Stimulated activated naive CD8-positive, alpha-beta T cell treated with anti-CD3 and anti-CD28 coated beads, Interleukin-15, amount 100 ng/mL, for 72 hours (primary cell): ENCODE measurements at places on chromosomes 1 and 21.

- no peak for DNase-seq
These were observed 1.1 kb upstream of the GNG12 start for GRCh38 chr1:67834246-67834877.

GRCh38 chr21:40146216-40146837 is 279.1 kb downstream of the PCP4 start:
- DNase-seq, result no peak

DNA sequence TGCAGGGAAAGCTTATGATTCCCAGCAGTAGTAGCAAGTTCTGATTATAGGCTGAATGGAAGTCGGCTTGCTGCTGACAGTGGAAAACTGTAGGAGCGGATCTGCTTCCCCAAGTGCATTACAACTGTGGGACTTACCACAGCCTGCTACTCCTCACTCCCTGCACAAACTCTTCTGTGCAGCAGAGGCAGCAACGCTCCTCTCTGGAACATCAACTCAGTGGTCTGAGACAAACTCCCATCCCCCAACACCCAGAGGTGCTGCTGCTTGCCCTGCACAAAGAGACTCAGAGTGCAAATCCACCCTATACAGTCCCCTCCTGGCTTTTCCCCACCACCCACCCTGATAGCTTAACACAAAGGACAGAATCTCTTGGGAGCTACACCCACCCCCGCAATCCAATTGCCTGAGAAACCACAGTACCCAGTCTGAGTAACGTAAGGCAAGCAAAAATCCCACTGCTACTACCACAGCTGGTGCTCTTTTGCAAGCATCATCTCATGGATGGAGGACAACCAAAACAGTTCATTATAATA is 1455.2 kb downstream of the AMY1C start:
- no peak for DNase-seq

GRCh38 chr21:26834181-26834905 is 10.9 kb downstream of the ADAMTS1 start:
- DNase-seq, result no peak

DNA sequence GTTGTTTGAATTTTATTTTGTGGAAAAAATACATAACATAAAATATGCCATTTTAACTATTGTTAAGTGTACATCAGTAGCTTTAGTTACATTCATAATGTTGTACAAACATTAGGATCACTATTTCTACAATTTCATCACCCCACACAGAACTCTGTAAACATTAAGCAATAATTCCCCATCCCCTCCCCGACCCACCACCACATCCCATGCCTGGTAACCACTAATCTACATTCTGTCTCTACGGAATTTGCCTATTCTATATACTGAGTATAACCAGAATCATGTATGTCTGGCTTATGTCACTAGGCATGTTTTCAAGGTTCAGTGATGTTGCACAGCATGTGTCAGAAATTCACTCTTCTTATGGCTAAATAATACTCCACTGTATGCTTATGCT is 47.7 kb downstream of the CDC42BPA start:
- DNase-seq, result no peak

DNA sequence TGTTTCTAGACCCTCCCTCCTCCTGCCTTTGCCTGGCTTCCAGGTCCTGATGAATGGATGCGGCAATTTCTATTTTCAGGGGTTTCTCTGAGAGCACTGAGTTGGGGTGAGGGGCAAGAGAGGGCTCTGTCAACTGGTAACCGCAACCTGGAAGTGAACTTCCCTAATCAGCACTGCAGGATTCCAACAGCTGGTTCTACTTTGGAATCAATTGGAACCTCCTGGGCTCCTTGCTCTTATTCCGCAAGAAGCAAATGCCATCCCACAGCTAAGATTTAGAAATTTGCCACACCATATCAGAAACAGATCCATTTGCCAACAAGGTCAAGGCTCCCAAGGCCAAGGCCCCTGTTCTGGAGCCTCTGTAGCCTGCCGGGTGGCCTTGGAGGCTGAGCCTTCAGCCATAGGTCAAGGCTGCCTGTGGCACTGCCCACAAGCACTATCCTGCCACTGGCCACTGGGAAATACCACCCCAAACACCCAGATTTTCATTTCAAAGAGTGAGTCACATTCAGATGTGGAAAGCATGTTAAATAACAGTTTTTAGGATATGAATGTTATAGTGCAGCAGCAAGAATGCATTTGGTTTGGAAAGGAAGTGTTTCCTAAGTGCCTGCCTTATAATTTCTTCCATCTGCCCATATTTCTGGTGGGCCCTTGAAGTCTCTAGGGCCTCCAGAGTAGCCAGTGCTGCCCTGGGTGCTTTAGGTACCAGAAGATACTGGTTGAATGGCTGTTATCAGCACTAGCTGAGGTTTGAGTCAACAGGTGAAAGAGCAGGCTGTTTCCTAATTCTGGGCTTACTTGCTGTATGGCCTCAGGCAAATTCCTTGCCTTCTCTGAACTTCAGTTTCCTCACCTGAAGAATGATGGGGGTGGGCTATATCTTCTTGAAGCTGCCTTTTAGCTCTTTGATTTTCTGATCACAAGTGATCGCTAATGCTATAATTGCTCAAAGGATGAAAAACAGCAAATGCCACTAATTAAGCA is 56.3 kb upstream of the JUN start:
- no peak for DNase-seq

DNA sequence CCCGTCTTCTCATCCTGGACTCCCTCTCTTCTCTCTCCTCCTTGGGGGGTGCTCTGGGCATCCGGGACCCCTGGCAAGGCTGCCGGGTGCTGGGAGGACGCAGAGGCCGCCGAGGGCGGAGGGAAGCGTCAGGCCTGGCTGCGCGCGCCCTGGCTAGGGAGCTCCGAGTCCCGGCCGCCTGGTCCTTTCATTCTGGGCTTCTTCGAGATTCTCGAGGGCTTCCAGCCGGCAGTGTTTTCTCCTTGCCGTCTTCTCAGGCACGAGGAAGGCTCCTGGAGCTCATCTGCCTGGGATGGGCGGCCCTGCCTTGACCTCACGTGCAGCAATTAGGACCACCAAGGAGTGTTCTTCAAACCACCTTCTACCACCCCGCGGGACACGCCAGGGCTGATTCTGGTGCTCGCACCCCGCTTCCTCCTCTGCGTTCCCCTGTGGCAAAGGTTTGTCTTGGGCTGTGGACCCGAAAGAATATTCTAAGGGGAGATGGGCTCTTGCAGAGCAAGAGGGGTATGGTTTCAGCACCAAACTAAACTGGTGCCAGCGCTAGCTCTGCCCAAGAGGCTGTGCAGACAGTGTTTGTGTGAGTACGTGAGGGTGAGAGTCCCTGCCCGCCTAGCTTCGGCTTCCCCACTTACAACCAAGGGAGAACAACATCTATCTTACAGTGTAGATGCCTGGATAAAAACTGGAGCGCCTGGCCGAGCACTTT is 36.5 kb downstream of the PIK3CD start:
- DNase-seq, result no peak

- DNase-seq, result no peak
These were observed 103.6 kb downstream of the RYR2 start for GRCh38 chr1:237145379-237146135.

DNA sequence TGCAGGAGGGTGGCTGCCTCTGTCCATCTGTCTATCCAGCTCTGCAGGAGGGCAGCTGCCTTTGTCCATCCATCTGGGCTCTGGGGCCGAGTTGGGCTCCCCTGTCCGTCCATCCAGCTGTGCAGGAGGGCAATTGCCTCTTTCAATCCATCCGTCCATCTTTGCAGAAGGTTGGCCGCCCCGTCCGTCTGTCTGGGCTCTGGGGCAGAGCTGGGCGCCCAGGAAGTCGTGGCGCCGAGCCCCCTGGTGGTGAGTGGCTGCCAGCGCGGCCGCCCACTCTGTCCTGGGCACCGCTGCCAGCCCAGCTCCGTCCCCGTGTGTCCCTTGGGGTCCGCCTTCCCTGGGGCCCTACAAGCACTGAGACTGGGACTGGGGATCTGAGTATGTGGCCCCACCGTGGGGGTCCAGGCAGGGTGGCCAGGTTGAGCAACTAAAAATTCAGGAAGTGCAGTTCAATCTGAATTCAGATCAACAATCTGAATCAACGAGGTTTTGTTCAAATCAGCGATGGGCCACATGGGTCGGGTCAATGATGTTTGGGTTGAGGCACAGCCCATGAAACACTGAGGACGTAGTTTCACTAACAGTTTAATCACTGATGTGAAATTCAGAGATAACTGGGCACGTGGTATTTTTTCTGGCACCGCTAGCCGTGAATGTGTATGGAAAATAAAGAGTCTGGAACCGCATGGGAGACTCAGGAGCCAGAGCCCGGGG is 99.1 kb upstream of the ACTRT2 start:
- DNase-seq, result peak; percentile 29

DNA sequence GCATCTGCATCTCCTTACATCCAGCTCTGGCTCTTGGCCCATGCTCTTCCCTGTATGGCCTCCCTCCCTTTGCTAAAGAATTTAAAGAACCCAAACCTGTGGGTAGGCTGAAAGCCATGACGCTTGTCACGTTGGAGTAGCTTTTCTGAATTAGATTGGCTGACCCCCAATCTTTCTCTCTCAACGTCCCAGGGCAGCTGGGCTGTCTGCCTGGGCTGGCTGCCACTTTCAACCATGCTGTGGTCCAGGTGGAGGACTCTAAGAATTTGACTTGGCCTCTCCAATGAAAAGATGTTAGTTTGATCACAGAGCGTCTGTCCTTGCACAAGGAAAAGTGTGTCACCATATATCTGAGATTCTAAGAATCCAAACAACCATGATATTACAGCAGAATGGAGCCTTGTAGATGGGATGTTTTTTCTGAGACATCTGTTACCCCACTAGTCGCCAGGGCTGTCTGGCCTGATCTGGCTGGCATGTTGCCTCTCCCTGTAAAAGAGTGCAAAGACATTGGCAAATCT is 6.5 kb upstream of the IGSF3 start:
- no peak for DNase-seq

GRCh38 chr1:155196893-155197638 is 10.6 kb downstream of the THBS3 start:
- no peak for DNase-seq

DNA sequence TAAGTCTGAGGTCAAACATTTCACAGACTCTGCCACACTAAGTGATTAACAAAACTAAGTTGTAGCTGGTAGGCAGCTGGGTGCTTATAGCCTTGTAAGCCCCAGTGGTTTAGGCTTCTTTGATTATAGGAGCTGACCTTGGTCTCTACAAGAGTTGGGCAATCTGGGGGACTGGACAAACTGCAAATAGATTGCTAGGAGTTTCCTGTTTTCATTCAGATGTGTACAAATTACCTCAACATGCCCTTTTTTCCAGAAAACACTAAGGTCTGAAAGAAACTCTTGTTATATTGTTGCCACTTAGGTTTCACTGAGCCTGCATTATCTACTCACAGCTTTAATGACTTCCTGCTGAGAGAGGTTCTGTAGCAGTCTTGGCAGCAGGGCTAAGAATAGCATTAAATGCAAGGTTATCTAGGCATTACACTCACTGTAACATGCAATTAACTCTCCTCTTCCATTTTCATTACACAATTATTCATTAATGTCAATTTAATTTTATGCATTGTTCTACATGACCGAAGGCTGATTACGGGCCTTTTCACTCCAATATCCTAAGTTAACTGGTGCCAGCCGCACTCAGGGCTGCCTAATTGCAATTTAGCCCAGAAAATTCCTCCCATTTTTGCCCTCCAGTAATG is 314.0 kb downstream of the LMO4 start:
- DNase-seq, result no peak

DNA sequence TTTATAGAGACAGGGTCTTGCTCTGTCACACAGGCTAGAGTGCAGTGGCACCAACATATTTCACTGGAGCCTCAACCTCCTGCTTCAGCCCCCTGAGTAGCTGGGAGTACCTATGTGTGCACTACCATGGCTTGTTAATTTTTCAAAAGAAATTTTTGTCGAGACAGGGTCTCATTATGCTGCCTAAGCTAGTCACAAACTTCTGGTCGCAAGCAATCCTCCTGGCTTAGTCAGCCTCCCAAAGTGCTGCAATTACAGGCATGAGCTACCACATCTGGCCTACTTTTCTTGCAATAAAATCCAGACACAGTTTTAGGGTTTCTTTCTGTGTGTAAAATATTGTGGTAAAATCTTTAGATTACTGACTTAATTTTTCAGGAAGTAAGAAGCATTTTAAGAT is 27.9 kb upstream of the NTPCR start:
- no peak for DNase-seq

GRCh38 chr1:84425150-84425896 is 27.0 kb downstream of the DNASE2B start:
- no peak for DNase-seq

DNA sequence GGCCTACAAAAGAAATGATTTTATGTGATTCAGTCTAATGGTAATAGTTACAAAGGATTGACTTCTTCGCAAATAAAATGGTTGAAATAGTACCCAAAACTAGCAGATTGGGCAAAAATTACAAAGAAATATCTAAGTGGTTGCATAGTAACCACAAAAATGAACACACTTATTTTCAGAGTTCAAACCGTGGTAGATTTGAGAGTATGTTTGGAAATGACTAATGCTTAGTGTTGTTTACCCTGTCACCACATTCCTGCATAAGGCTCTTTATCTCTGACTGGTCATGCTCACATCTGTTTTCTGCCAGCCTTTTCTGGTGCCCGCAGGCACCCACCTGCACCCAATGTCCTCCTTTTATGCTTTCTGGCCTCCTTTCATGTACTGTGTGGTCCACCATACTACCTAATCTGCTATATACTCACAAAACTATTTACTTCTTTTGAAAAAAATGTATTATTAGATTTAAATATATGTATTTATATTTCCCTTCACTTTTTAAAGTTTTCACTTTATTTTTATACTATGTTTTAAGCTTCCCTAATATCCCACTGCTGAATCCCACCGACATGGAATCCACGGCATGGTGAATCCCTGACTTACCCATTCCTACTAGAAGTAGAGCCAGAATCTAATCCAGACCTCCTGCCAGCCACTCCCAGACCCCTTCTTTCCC is 30.3 kb downstream of the PTPRC start:
- peak; percentile 40 for DNase-seq

DNA sequence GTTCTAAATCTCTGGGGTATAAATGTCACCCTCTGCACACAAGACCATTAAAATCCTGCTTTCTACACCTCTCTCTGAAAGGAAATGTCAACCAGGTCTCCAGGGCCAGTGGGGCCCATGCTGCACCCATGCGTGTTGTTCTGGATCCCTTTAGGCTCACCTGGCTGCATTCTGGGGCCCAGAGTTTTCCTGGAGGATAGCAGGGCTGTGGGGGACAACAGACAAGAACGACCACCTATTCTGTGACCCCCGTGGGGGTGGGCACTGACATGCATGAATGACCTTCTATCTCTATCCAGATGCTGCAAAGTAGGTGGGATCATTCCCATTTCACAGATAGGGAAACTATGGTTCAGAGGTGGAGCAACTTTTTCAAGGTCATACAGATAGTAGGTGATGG is 41.6 kb downstream of the TNNT2 start:
- DNase-seq, result no peak

- DNase-seq, result no peak
These were observed 18.6 kb downstream of the CDC42BPA start for GRCh38 chr1:227299688-227300087.

DNA sequence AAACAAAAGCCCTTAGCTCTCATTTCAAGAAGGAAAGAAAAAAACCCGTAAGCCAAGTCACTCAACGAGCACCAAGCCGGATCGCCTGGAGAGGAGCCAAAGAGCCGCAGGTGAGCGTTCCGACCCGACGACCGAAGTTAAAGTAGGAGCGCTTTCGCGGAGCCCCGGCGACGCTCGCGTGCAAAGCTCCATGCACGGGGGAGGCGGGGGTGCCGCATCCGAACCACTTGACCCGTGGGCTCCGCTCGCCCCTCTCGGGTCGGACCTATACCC is 382 bp downstream of the GPBP1L1 start:
- DNase-seq, result no peak

GRCh38 chr1:52192024-52192423 is 50.1 kb downstream of the ZFYVE9 start:
- no peak for DNase-seq
